ENCODE measurements at places on chromosomes 4 and X. TPM values are rescaled to one million over a fixed set of nuclear protein-coding genes. Genes with fewer than 3 reads are reported as not detected.

LRCH2 gene
- 24.9 TPM for total RNA-seq

NAT8L gene
- total RNA-seq = 0.62 TPM

CT45A1 gene
- total RNA-seq = not detected

GLRA3 gene
- not detected for total RNA-seq

CPZ gene
- not detected for total RNA-seq

MTNR1A gene
- 1.6 TPM for total RNA-seq

SPP1 gene
- 1.1 TPM for total RNA-seq

LARP7 gene
- total RNA-seq = 88.7 TPM

ANTXR2 gene
- 28.3 TPM for total RNA-seq

ARMCX2 gene
- 105 TPM for total RNA-seq

All from neural progenitor cell (in vitro differentiated cells).